Naive thymus-derived CD4-positive, alpha-beta T cell (primary cell): ENCODE measurements at places on chromosomes 13 and 19. TPM values are rescaled to one million over a fixed set of nuclear protein-coding genes. Genes with fewer than 3 reads are reported as not detected.

Gene PLEKHF1
- total RNA-seq: 15.3 TPM

Gene RASIP1
- total RNA-seq: 0.12 and 0.43 TPM in 2 replicates

Gene IRGC
- not detected in 2 replicates for total RNA-seq

Gene ZIM2
- total RNA-seq: not detected

Gene ZNF541
- 0.91 TPM for total RNA-seq

Gene NOTCH3
- total RNA-seq: 0.80 TPM

Gene FBXW9
- total RNA-seq: 7.0 and 8.6 TPM in 2 replicates

Gene ADGRE1
- total RNA-seq: 31.7 TPM

Gene NCAN
- total RNA-seq: not detected

Gene ZNF132
- 1.2 TPM for total RNA-seq

Gene BEST2
- total RNA-seq: not detected in 2 replicates

Gene FAM216B
- total RNA-seq: not detected in 2 replicates

Gene OR7G3
- not detected for total RNA-seq

Gene DAND5
- total RNA-seq: not detected

Gene APC2
- total RNA-seq: 0.21 TPM

Gene SLC25A41
- not detected for total RNA-seq

Gene LILRB4
- 0.15 TPM in 1 of 2 replicates, not detected in the other for total RNA-seq

Gene SULT2B1
- total RNA-seq: not detected

Gene ERCC1
- total RNA-seq: 51.8 TPM

Gene MEIOSIN
- total RNA-seq: not detected

Gene HNRNPL
- 339 TPM for total RNA-seq

Gene CGB7
- total RNA-seq: not detected in 2 replicates

Gene CEACAM16
- total RNA-seq: not detected

Gene IFNL2
- not detected for total RNA-seq

Gene ZNF418
- total RNA-seq: 7.7 TPM

Gene REEP6
- 5.3 TPM for total RNA-seq

Gene TPTE2
- not detected for total RNA-seq

Gene TYROBP
- total RNA-seq: 15.1 TPM

Gene GJB2
- total RNA-seq: not detected

Gene IGFL3
- total RNA-seq: not detected

Gene ZNF677
- total RNA-seq: 7.4 TPM

Gene SHISA7
- total RNA-seq: not detected

Gene CTXN1
- total RNA-seq: not detected

Gene ZNF880
- total RNA-seq: 25.4 TPM

Gene C19orf38
- total RNA-seq: 2.5 TPM

Gene TOMM40
- total RNA-seq: 45.0 TPM

Gene CBY2
- total RNA-seq: not detected in 2 replicates

Gene PABPC3
- 0.21 TPM for total RNA-seq

Gene ZFR2
- total RNA-seq: 0.22 and 0.33 TPM in 2 replicates

Gene AP1M2
- total RNA-seq: not detected

Gene PROZ
- total RNA-seq: not detected

Gene XPO4
- 23.5 TPM for total RNA-seq

Gene SHFL
- 77.2 TPM for total RNA-seq

Gene OR4F17
- not detected for total RNA-seq

Gene PRTN3
- total RNA-seq: not detected

Gene VSTM2B
- total RNA-seq: not detected

Gene RFPL4A
- total RNA-seq: not detected

Gene LHB
- not detected for total RNA-seq

Gene TJP3
- 20.1 TPM for total RNA-seq

Gene ZNF98
- total RNA-seq: not detected in 2 replicates
